ENCODE measurements at places on chromosomes 12 and 14.
A peak's percentile ranks its signal among the peaks of the same experiment; 100 is the strongest.

DNA sequence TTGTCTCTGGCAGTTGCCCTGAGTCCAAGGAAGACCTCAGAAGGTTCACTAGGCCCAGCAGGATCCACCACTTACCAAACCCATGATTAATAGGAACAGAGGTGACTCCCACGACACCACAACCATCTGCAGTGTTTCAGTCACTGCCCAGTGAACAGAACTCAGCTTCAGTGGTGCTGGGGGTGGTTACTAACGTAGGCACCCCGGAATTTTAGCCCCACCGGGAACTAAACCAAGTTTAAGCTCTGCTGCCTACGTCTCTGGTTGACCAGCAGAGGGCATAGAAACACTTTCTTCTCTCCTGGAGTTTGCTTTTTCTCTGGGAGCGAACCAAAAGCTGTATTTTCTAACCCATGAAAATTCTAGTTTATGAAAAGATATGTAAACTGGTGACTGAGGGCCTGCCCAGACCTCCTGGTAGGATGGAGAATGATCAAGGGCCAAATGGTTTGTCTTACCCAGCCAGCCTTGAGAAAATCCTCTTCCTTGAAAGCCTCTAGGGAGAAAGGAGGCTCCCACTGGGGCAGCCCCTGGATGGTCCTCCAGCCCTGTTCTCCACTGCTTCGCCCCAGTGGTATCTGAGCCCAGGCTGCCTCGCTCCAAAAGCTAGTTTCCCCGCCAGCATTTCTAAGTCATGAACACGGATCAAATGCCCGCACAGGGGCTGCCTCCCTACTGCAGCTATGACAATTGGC lies 379.8 kb downstream of the DPF3 start:
- H3K4me3 ChIP-seq: no peak overlapping the region
- H3K27ac ChIP-seq: no peak overlapping the region
- H3K4me1 ChIP-seq: peaks cover 11% of the 10 kb centered on the region
- H3K36me3 ChIP-seq: no peaks in the 10 kb centered on the region
- DNase-seq: no peak

DNA sequence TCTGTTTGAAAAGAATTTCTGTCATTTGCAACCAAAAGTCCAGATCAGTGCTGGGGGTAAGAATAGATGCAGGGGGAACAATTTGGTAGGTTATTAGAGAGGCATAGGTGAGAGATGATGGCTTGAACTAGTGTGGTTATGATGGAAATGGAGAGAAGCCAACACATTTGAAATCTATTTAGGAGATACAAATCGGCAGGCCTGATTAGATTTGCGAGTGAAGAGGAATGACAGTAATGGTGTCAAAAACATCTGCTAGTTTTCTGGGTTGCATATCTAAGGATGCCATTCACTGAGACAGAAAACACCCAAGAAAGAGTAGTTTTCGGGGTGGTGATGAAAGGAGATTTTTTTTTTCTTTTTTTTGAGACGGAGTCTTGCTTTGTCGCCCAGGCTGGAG lies 138.1 kb downstream of the LMNTD1 start:
- no peak overlapping the region for H3K4me3 ChIP-seq
- no peak for DNase-seq
- peaks cover 4% of the 10 kb centered on the region for H3K36me3 ChIP-seq
- peaks cover 5% of the 10 kb centered on the region for H3K27me3 ChIP-seq
- H3K4me1 ChIP-seq: no peaks in the 10 kb centered on the region
- H3K27ac ChIP-seq: no peak overlapping the region

DNA sequence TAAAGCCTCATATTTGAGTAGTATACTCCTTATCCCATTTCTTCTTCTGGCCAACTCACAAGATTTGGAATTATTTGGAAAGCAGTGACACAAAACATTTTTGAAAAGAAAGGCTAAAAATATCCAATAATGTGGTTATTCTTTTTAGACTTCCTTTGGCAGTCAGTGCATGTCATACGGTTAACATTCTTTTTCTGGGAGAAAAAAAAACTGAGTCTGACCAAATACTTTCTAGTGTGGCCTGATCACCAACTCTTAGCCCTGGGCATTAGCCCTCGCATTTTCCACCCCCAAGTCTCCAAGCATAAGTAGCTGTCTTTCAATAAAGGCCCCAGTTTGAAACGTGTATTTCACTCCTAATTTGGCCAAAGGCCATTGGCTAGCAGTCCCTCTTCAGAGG lies 5.9 kb downstream of the RASSF3 start:
- peak overlapping the region; percentile 25 for H3K27ac ChIP-seq
- no peak for DNase-seq
- H3K4me1 ChIP-seq: peaks cover 29% of the 10 kb centered on the region
- H3K36me3 ChIP-seq: peaks cover 13% of the 10 kb centered on the region

DNA sequence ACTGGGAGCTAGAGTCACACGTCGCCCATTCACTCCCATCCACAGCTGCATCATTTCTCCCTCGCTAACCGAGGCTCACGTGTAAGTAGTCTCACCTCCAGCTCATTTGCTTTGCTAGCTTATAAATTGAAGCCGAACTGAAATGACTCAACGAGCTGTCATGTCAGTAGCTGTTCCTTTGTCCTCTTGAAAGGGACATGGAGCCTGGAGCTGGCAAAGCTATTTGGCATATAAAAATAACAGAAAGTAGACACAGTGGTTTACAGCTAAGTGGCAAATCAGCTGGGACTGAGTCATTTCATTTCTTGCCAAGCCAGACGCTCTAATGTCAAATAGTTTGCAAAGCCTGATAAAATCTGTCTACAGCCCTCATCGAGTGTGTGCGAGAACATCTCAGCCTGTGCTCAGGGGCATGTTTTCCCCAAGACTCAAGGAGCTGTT lies 114.4 kb upstream of the TMEM233 start:
- H3K27ac ChIP-seq: no peak overlapping the region
- H3K27me3 ChIP-seq: peaks cover 12% of the 10 kb centered on the region
- no peak overlapping the region for H3K4me3 ChIP-seq
- H3K4me1 ChIP-seq: no peaks in the 10 kb centered on the region

DNA sequence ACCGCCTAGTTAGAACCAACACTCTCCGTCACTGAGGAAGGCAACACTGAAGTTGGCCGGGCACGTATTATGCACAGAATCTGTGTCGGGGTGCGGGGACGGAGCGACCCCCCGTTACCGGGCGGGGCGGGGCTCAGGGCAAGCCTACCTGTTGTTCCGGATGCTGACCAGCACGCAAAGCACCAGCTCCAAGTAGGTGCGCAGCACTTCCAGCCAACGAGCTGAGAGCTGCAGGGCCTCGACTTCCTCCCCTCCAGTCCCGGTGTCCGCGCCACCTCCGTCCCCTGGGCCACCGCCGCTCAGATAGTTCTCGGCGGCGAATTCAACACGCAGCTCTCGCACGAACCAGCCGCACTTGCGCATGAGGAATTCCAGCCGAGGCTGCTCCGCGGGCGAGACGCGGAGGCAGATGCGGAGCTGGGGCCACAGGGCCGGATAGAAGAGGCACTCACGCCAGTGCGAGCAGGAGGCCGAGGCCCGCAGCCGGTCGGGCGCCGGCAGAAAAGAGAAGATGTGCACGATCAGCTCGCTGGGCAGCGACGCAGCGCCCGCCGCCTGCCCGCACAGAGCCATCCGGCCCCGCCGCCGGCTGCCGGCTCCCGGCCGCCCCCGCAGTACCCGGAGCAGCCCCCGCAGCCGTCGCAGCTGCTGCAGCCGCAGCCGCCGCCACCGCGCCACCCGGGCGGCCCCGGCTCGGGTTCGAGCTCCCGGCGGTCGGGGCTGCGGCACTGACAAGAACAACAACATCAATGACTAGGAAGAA lies 636 bp downstream of the FBXO33 start:
- H3K4me1 ChIP-seq: peaks cover 27% of the 10 kb centered on the region
- no peaks in the 10 kb centered on the region for H3K36me3 ChIP-seq
- peak overlapping the region; percentile 100 for H3K27ac ChIP-seq

Measured in type B pancreatic cell (in vitro differentiated cells).